ENCODE measurements at places on chromosomes 7 and 10.

DNA sequence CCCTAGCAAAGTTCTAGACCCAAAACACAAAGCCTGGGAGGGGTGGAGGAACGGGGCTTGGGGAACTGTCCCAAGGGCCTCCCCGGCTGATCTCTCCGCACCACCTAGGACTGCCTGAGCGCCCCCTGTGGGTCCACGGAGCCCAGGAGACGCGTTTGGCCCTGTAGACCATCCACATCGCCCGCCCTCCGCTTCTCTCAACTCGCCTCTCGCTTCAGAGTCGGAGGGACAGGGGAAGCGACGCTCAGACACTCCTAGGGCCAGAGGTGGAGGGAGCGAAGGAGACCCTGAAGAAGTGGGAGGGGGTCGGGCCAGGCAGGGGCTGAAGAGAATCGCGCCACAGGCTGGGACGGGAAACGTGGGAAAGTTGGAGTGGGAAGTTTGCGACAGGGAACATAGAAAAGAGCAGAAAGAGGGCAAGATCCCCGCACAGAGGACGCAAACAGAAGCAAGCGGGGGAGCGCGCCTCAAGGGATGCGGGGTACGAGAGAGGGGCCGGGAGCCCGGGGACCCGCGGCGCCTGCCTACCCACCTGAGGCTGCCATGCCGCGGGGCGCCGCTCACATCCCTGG is 378 bp downstream of the PIK3AP1 start:
- no peaks in the 10 kb centered on the region for H3K27me3 ChIP-seq
- no peak for DNase-seq
- H3K27ac ChIP-seq: no peak overlapping the region
- H3K4me3 ChIP-seq: peak overlapping the region; percentile 87

DNA sequence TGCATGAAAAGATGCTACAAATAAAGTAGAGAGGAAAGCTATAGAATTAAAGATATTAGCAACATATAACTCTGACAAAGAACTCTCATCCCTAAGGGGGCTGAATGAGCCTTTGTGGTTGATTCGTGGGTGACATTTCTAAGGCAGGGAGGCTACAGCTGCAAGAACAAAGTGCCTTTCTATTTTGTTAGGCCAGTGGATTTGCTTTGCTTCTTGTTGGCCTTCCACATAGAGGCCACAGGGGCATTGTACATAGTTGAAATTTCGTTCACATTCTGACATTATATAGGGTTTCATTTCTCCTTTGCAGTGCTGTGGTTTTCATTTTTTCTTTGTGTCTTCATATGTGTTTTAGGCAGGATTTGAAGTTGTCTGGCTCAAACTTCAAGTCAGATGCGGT is 819.2 kb upstream of the C7orf33 start:
- H3K4me3 ChIP-seq: no peak overlapping the region
- no peaks in the 10 kb centered on the region for H3K36me3 ChIP-seq
- H3K27ac ChIP-seq: no peak overlapping the region

GRCh38 chr10:24889639-24890038 is 62.8 kb downstream of the PRTFDC1 start:
- H3K4me1 ChIP-seq: peaks cover 17% of the 10 kb centered on the region
- no peak overlapping the region for H3K4me3 ChIP-seq
- no peak for DNase-seq
- H3K27ac ChIP-seq: no peak overlapping the region
- H3K27me3 ChIP-seq: no peaks in the 10 kb centered on the region

DNA sequence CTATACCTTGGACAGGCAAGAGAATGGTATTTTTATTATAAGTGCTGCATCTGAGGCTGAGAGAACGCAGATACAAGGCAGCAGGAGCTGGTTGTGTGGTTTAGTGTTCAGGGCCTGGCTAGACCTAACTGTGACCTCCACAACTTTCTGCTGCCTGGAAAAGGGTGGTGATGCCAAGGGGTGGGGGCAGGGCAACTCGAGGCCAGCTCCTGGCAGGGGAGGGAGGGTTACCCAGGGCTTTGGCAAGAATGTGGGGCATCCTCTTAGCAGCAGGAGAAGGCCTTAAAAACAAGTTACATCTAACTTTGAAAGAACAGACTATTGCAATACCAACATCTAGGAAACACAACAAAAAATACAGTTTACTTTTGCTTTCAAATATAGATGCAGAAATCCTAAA is 13.0 kb downstream of the MXI1 start:
- H3K27ac ChIP-seq: peak overlapping the region; percentile 75
- DNase-seq: no peak

GRCh38 chr7:122383934-122384333 is 79.4 kb upstream of the FEZF1 start:
- H3K4me1 ChIP-seq: no peaks in the 10 kb centered on the region
- no peaks in the 10 kb centered on the region for H3K36me3 ChIP-seq
- no peak overlapping the region for H3K27ac ChIP-seq
- no peak overlapping the region for H3K4me3 ChIP-seq
- no peaks in the 10 kb centered on the region for H3K27me3 ChIP-seq

DNA sequence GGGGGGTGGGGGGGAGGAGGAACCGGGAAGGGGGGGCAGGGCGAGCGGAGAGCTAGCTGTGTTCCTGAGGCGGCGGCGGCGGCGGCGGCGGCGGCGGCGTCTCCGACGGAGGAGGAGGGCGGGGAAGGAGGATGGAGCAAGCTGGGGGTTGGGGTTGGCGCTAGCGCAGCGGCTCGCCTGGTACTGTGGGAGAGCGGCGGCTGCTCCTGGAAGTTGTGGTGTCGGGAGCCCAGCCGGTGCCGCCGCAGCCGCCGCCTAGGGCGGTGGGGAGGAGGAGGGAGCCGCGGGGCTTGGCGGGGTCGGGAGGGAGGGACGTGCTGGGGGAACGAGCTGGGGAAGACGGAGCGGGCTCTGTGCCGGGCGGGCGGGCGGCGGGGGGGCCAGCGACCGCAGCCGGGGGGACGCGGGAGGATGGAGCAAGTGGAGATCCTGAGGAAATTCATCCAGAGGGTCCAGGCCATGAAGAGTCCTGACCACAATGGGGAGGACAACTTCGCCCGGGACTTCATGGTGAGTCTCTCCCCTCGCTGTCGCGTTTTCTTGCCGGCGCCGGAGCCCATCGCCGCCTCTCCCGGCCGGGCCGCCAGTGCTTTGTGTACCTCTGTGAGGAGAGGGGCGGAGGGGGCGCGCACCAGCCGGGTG is at the start of gene PTPN12:
Gene PTPN12, plus strand, starts transcription at position 160 of the 642 bp plus-strand sequence. Its CDS starts 252 bp downstream, at position 412.
- no peaks in the 10 kb centered on the region for H3K27me3 ChIP-seq
- peaks cover 23% of the 10 kb centered on the region for H3K4me1 ChIP-seq
- no peaks in the 10 kb centered on the region for H3K36me3 ChIP-seq

- H3K4me3 ChIP-seq: no peak overlapping the region
- H3K27ac ChIP-seq: no peak overlapping the region
- no peaks in the 10 kb centered on the region for H3K27me3 ChIP-seq
- no peak for DNase-seq
- H3K4me1 ChIP-seq: peaks cover 20% of the 10 kb centered on the region
- no peaks in the 10 kb centered on the region for H3K36me3 ChIP-seq
These were observed 2.6 kb upstream of the KBTBD2 start for GRCh38 chr7:32894171-32894570.

GRCh38 chr10:79384773-79385391 is 37.6 kb downstream of the PPIF start:
- H3K36me3 ChIP-seq: peaks cover 13% of the 10 kb centered on the region
- no peak overlapping the region for H3K4me3 ChIP-seq

- no peaks in the 10 kb centered on the region for H3K4me1 ChIP-seq
- no peaks in the 10 kb centered on the region for H3K27me3 ChIP-seq
- no peaks in the 10 kb centered on the region for H3K36me3 ChIP-seq
- no peak overlapping the region for H3K27ac ChIP-seq
- H3K4me3 ChIP-seq: no peak overlapping the region
These were observed 426.6 kb downstream of the DNAJB6 start for GRCh38 chr7:157763279-157764000.

DNA sequence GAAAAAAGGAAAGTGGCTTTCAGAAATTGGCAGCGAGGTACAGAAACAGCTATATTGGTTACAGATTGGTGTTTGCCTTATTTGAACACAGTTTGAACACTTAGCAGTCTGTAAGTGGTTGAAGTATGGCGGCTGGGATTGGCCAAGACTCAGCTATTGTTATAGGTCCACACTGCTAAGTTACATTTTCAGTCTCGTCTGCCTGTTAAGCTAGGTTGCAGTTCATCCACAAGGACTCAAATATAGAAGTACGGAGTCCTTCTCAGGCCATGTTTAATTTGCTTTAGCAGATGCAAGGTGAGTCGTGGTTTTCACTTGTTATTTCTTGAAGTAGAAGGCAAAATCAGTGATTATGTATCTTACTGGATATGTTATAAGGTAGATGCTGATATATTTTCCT is 73.1 kb downstream of the STK31 start:
- H3K36me3 ChIP-seq: no peaks in the 10 kb centered on the region
- no peak overlapping the region for H3K4me3 ChIP-seq
- H3K27me3 ChIP-seq: no peaks in the 10 kb centered on the region
- no peak overlapping the region for H3K27ac ChIP-seq

GRCh38 chr7:2759736-2760097 is 71.7 kb downstream of the AMZ1 start:
- peaks cover 29% of the 10 kb centered on the region for H3K4me1 ChIP-seq
- peak overlapping the region; percentile 60 for H3K27ac ChIP-seq
- peak overlapping the region; percentile 58 for H3K4me3 ChIP-seq
- H3K27me3 ChIP-seq: no peaks in the 10 kb centered on the region
- H3K36me3 ChIP-seq: no peaks in the 10 kb centered on the region

DNA sequence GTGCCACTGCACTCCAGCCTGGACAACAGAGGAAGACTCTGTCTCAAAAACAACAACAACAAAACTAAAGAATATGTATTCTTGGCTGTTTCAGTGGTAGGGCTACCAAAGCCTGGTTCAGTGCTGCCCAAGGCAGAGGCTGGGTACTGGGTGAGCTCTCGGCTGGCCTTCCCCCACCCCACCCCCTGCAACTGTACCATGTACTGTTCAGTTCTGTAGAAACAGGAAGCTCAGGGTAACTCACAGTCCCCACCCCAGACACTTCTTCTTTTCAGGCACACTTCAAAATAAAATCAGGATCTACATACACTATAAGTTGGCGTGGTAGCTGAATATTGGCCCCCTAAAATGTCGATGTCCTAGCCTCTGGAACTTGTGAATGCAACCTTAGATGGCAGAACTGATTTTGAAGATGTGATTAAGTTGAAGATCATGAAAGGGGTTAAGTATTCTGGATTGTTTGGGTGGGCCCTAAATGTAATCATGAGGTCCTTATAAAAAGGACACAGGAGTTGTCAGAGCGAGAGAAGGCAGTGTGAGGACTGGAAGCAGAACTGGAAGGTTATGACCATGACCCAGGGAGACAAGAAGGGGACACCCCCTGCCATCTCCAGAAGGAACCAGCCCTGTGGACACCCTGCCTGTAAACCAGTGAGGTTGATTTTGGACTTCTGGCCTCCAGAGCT is 31.2 kb downstream of the TBXAS1 start:
- no peak overlapping the region for H3K4me3 ChIP-seq
- no peaks in the 10 kb centered on the region for H3K27me3 ChIP-seq
- H3K36me3 ChIP-seq: no peaks in the 10 kb centered on the region
- no peaks in the 10 kb centered on the region for H3K4me1 ChIP-seq
- no peak for DNase-seq
- peak overlapping the region; percentile 21 for H3K27ac ChIP-seq

- no peaks in the 10 kb centered on the region for H3K27me3 ChIP-seq
- peaks cover 1% of the 10 kb centered on the region for H3K36me3 ChIP-seq
- no peak overlapping the region for H3K4me3 ChIP-seq
- DNase-seq: no peak
- H3K27ac ChIP-seq: no peak overlapping the region
- peaks cover 3% of the 10 kb centered on the region for H3K4me1 ChIP-seq
These were observed 96.0 kb upstream of the SAMD8 start for GRCh38 chr10:75015442-75015841.

- H3K4me1 ChIP-seq: no peaks in the 10 kb centered on the region
- DNase-seq: no peak
- H3K27ac ChIP-seq: no peak overlapping the region
- H3K36me3 ChIP-seq: no peaks in the 10 kb centered on the region
These were observed 10.8 kb upstream of the CSGALNACT2 start for GRCh38 chr10:43127442-43127841.

- no peaks in the 10 kb centered on the region for H3K36me3 ChIP-seq
- no peak for DNase-seq
- no peak overlapping the region for H3K4me3 ChIP-seq
- no peak overlapping the region for H3K27ac ChIP-seq
- no peaks in the 10 kb centered on the region for H3K27me3 ChIP-seq
These were observed 142.2 kb upstream of the INSYN2A start for GRCh38 chr10:127338399-127339110.

DNA sequence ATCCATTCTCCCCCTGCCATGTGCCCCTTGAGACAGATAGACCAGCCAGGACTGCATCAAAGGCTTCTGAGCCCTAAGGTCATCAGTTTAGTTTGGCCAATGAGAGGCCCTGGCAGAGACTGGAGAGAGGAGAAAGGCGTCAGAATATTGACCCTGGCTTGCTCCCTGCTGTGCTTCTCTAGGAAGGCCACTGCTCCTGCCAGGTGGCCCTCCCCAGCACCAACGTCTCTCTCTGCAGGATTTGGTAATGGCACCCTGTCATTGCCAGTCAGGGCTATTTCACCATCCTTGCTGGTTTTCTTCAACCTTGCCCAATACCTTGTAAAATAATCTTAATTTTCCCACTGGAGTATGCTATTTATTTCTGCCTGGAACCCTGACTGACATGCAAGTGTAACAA is 38.8 kb upstream of the ZRANB1 start:
- no peaks in the 10 kb centered on the region for H3K36me3 ChIP-seq
- no peak overlapping the region for H3K4me3 ChIP-seq
- no peak overlapping the region for H3K27ac ChIP-seq
- peaks cover 33% of the 10 kb centered on the region for H3K4me1 ChIP-seq
- H3K27me3 ChIP-seq: no peaks in the 10 kb centered on the region

GRCh38 chr7:5265320-5266190 is 17.2 kb upstream of the SLC29A4 start:
- DNase-seq: no peak
- H3K27me3 ChIP-seq: no peaks in the 10 kb centered on the region
- no peaks in the 10 kb centered on the region for H3K36me3 ChIP-seq
- no peak overlapping the region for H3K27ac ChIP-seq
- H3K4me3 ChIP-seq: no peak overlapping the region

GRCh38 chr7:95686109-95686508 is 86.2 kb upstream of the DYNC1I1 start:
- no peaks in the 10 kb centered on the region for H3K27me3 ChIP-seq
- H3K4me1 ChIP-seq: peaks cover 4% of the 10 kb centered on the region
- H3K27ac ChIP-seq: no peak overlapping the region
- H3K4me3 ChIP-seq: no peak overlapping the region
- H3K36me3 ChIP-seq: no peaks in the 10 kb centered on the region

- no peaks in the 10 kb centered on the region for H3K4me1 ChIP-seq
- DNase-seq: no peak
- no peak overlapping the region for H3K27ac ChIP-seq
- H3K27me3 ChIP-seq: no peaks in the 10 kb centered on the region
These were observed 31.7 kb downstream of the ECHDC3 start for GRCh38 chr10:11773761-11774441.

DNA sequence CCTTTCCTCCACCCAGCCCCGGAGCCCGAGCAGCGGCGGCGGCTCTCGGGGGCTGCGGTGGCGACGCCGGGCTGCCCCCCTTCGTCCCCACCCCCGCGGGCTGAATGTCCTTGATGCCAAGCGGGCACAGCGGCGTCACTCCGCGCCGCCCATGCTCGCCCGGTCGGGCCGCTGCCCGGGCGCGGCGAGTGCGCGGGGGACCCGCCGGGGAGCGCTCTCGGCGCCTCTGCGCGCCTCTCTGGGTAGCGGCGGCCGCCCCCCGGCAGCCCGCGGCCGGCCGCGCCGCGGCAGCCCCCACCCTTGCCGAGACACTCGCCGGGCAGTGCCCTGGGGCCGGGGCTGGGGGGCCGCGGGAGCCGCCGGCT is 433 bp upstream of the PLXNA4 start:
- peak overlapping the region; percentile 43 for H3K27ac ChIP-seq
- peaks cover 38% of the 10 kb centered on the region for H3K4me1 ChIP-seq
- DNase-seq: no peak

Data from thoracic aorta (tissue), 2 donors.